Foreskin fibroblast (primary cell): ENCODE measurements at places on chromosomes 6 and 20.
A peak's percentile ranks its signal among the peaks of the same experiment; 100 is the strongest.

DNA sequence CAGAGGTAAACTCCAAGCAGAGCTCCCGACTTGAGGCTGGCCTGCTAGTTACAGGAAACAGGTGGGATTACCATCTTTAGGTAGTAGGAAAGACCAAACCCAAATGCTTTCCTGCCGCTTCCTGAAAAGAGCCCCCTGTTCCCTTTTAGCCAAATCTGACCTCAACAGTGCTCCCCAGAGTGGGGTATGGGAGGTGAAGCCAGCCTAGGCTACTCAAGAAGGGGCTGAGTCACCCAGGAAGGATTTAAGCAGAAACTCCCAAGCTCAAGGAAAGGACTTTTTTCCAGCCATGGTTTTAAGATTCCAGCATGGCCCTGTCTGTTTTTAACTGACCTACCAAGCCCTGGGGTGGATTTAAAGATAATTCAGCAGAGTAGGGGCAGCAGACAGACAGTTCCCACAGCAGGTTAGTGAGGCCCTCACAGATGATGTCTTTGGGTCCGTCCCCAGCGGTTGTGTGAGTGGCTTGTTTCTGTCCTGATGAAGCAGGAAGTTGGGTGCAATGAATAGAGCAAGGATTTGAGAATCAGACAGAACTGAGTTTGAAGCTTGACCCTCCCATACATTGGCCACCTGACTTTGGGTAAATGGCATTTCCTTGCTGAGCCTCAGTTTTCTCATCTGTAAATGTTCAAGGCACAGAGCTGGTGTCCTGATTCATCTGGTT lies 76.9 kb upstream of the MAFB start:
- DNase-seq, result peak; percentile 49

DNA sequence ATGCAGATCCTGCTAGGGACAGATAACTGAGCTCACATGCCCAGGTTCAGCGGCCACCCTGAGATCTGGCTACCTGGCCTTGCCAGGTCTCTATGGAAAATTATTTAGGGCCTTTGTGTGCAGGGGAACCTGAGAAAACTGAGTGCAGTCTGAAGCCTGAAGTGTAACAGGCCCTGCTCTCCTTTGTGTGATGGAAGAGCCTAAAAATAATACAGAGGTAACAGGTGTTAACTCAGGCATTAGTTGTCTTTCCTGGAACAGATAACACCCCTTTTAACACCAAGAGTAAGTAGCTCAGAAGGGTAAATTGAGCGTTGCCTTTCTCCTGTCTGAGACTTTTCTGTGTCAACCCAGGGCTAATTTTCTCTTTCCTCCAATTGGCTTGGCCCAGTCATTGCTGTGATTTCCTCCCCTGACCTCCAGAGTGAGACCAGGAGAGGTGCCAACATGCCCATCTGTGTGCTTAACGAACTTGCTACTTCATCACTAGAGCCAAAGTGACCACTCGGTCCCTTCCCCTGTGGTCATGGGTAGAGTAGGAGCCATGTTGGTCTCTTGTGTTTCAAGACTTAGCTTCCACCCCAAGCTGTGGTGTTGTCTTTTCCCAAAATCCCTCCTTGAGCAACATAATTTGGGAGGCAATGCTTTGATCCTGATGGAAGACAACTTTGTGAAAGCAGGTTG lies 304.4 kb upstream of the JAG1 start:
- no peak for DNase-seq

- no peak for DNase-seq
Measured at GRCh38 chr20:44931911-44932310, 22.1 kb downstream of the PABPC1L start.

GRCh38 chr20:63176034-63176426 lies 39.9 kb downstream of the YTHDF1 start:
- no peak for DNase-seq
